ENCODE measurements at places on chromosomes 4 and X.

- no peak for DNase-seq
Measured at GRCh38 chr4:23969635-23970145, 79.8 kb upstream of the PPARGC1A start.

DNA sequence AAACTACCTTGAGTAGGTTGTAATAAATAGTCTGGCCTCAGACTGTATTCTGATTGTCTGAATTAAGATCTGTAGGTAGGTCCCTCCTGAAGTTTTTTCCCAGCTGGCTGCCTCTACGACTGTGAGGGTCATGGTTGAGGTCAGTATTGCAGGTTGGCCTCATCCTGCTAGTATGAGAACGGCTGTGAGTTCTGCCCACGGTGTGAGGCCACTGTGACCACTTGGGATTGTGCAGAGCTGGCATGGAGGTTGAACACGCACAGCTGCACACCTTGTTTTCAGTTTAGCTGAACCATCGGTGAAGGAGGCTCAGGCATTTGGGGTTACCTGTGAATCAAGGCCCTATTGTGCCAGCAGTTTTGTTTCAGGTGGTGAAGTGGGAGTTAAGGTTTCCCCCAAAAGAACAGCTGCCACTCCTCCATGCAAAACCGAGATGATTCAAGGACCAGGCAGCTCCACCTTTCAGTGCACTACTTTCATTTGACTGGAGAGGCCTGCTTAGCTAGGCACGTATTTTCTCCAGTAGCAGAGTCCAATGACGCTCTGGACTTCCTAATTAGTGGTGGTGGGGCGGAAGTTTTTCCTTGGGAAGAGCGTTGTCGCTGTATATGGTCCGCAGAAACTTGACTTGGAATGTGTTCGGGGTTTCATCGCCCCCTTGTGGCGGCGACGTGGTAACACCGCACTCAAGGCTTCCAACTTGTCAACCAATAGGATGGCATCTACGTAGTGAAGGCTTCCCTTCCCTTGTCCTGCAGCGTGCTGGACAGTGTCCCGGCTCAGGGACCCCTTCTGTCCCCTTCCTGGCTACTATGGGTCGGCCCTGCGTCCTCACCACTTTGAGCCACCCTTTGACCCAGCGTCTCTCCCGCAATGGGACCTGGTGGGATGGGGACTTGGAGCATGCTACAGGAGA, 13.8 kb downstream of the CMC4 start:
- peak; percentile 33 for DNase-seq

DNA sequence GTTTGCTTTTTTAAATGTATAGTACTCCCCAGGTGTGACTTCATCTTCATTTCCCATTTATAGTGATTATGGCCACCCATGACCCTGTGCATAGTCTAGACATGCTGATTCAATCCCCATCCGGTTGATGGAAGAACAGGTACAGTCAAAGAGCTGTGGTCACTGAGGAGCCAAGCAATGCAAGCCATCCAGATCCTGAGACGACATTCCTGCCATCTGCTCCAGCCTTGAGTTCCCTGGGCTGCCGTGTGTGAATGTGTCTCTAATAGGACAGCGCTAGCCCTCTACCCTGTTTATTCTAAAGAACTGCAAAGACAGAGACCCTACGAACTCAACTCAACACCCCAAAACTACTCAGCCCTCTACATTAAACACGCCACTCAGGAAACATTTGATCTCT, 1.7 kb downstream of the KCNIP4 start:
- no peak for DNase-seq

DNA sequence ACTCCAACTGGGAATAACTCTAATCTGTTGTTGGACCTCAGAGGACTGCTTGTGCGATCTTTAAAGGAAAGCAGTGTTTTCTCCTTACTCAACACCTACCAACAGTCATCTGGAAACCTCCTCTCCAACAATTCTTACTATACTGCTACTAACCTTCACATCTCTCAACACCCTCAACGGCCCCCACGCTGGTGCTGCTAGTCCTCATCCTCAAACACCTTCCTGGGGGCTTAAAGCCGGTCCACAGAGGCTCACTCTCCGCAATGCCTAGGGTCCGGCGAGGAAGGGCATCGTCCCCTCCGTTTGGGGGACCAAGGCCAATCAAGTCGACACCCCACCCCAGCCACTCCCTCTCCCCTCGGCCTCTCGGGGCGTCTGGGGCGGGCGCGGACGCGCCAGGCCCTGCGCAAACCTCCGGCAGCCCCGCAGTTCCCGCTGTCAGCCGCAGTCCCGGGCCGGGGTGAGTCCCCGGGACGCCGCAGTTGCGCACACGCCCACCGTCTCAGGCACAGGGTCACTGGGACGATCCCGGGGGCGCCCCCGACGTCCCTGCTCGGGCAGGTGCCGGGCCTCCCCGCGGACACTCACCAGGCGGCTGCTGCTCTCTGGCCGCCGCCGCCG, 418 bp downstream of the TAB3 start:
- DNase-seq = no peak

- no peak for DNase-seq
Measured at GRCh38 chr4:182421753-182422152, 178.6 kb downstream of the TENM3 start.

DNA sequence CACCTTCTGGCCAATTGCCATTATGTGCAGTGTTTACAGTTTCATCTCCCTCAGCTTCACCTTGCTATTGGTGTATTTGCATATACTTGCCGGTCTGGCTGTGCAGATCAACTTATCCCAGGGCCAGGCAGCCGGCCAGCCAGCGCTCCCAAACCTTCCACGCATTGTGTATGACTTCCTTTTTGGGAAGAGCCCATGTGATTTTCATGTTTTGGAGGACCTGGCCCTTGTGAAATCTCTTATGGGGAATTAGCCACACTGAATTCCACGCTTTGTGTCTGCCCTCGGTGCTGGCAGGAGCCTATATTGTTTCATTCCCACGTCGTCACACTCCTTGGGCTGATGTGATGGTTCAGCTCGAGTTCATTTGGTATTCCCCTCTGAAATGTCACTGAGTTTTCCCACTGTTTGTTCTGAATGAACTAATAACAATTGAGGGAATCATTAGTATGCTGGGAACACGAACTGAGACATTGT, 6.0 kb upstream of the PDLIM3 start:
- no peak for DNase-seq

- no peak for DNase-seq
Measured at GRCh38 chrX:154409222-154409871, at the start of gene DNASE1L1. DNASE1L1 (minus strand) TSS chrX:154409254; CDS start chrX:154405568, 3,686 bp downstream.

DNA sequence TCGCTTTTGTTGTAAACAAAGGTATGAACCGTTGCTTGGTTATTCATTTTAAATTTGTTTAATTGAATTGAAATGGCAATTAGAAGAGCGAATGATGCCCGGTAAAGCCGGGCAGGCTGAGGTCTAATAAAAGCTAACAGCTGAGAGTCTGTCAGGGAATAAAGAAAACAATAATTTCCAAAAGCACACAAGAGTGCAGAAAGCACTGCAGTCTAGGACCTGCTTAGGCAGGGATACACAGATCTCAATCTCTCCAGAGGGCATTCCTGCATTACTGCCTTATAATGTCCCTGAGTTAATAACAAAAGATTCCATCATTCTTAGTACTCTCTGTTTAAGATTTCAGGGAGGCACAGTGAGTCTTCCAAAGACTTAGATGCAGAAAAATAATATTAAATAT, 27.6 kb upstream of the EMCN start:
- DNase-seq = no peak

DNA sequence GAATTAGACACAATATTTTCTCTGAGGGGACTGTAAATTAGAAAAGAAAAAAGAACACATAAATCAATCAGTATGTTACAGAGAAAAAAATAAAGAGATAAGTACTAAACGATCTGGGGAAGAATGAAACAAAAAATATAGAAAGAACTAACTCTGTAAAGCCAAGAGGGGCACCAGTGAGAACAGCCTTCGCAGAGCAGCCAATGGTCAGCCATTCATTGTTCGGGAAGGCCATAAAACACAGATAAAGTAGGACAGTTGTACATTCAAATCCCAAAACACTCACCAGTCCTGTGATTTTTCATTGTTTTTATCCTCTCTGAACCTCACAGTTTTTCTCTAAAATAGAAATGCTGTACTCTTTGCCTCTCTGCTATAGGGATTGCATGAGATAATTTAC, 127.9 kb downstream of the NEK1 start:
- no peak for DNase-seq

- no peak for DNase-seq
Measured at GRCh38 chr4:125833-126232, 1.5 kb downstream of the ZNF718 start.

GRCh38 chrX:3320471-3321046, 25.9 kb downstream of the MXRA5 start:
- DNase-seq = no peak

- DNase-seq = no peak
Measured at GRCh38 chr4:6378493-6379445, 93.6 kb downstream of the PPP2R2C start.

GRCh38 chr4:137635108-137635507, 102.8 kb upstream of the PCDH18 start:
- DNase-seq = no peak

GRCh38 chr4:102338405-102338804, 6.9 kb downstream of the SLC39A8 start:
- DNase-seq = no peak

GRCh38 chr4:39682138-39682537, 15.8 kb upstream of the UBE2K start:
- DNase-seq = no peak

- DNase-seq = no peak
Measured at GRCh38 chrX:105872941-105873340, 50.6 kb downstream of the NRK start.

DNA sequence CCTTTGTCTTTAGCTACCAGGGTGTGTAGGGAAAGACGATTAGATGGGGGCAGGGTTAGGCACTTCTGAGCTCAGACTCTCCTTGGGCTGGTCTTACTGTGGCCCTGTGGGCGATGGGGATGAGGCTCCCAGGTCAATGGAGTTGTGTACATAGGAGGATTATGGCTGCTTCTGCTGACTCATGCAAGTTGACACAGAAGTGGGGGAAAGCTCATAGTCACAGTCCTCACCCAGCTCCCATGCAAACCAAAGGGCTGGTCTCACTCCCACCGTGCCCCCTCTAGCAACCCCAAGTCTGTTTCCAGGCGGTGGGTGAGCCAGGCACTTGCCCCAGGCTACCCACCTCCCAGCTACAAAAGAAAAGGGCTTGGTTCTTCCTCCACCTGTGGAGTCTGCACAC, 24.4 kb upstream of the VSIG4 start:
- DNase-seq = no peak

- DNase-seq = no peak
Measured at GRCh38 chrX:139086246-139086645, 374.7 kb upstream of the FGF13 start.

DNA sequence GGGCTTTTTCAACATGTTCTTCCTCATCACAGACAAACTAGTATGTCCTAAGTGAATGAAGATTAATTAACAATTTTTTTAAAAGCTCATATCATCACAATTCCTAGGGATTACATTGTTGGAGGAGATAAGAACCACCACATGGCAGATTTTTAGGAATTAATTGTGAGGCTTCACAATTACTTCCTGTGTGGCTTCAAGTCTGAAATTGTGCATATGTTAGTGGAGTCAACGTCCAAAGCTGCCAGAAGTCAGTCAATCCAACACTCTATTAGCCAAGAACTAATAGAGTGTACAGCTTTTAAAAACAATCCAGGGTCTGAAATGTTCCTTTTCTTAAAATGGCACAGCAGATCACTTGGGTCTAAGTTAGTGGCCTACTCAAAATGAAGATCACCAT, 49.3 kb upstream of the C1QTNF7 start:
- no peak for DNase-seq

- no peak for DNase-seq
Measured at GRCh38 chr4:165031436-165032211, at the start of gene TRIM60. TRIM60 (plus strand) TSS chr4:165031999; CDS start chr4:165040073, 8,074 bp downstream.

GRCh38 chr4:146654687-146655520, 16.2 kb downstream of the POU4F2 start:
- no peak for DNase-seq

- peak; percentile 13 for DNase-seq
Measured at GRCh38 chrX:30065226-30065625, 150.1 kb upstream of the MAGEB2 start.

DNA sequence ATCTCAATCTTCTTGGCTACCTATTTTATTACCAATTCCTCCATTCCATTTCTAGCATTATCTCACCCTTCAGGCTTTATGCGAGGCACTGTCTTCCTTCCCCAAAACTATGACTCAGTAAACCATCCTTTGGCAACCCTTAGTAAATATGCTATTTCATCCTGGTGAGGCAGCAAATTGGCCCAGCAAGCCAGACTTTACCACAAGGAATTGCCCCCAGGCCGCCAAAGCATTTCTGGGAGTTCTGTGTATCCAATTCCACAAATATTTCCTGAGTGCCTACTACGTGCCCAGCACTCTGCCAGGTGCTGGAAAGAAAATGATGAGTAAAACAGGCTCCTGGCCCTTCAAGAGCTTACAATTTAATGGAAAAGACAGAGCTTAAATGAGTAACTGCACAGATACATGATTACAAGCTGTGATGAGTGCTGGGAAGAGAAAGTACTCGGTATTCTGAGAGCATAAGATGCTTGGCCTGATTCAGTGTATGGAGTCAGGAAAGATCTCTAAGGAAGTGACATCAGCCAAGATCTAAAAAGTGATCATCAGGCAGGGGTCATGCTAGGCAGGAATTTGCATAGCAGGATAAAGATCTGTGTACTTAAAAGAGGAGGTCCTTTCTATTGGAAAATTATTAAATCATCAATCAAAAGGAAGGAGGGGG, 193.8 kb downstream of the ADAMTS3 start:
- DNase-seq = peak; percentile 30

DNA sequence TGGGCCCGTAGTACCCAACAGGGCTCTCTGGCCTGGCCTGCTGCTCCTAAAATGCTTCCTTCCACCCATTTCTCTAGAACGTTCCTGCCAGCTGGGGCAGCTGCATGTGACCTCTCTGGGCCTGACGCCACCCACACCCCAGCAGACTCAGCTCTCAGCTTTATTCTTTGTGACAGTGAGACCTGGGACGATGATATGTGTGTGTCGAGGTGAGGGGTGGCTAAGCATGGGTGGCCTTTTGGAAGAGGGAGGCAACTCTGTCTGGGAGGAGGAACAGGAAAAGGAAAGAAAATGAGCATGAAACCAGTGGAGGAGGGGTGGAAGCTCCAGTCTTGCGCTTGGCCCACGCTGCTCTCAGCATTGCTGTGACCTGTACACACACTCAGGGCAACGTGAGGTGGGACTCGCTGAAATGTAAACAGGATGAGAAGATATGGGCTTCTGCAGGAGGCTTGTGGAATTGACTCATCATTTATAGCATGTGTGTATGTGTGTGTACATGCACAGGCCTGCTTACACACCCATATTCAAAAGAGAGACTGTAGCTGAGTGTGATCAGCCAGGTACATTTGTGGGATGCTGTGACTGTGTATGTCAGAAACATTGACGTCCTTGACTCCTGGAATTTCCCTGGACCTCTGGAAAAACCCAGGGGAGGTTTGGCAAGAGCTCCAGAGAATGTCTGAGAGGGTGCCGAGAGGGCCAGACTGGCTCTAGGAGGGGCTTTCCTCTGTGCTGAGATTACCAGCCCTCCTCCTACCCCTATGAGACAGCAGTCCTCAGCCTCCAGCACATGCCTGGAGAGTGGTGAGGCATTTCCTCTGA, 137.9 kb downstream of the PJA1 start:
- DNase-seq = no peak
